NCI-H526 (cell line): ENCODE measurements at places on chromosomes 13 and 19.

- no peak for DNase-seq
Measured at GRCh38 chr13:22569811-22570210, 611.0 kb upstream of the SGCG start.

DNA sequence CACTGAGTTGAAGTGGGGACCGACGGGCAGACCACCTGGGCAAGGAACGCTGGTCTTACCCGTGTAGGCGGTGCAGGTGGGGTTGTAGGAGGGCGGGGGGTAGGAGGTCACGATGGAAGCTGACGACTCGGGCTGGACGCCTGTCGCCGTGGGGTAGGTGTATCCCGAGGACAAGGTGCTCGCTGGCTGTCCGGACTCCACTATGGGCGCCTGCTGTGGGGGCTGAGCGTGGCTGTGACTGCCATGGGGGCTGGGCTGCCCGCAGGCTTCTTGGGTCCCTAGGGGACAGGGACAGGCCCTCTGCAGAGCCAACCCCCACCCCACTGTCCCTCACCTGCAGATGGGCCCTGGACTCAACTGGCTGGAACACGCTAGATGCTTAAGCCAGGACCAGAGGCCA lies 37.2 kb downstream of the ZFR2 start:
- no peak for DNase-seq

DNA sequence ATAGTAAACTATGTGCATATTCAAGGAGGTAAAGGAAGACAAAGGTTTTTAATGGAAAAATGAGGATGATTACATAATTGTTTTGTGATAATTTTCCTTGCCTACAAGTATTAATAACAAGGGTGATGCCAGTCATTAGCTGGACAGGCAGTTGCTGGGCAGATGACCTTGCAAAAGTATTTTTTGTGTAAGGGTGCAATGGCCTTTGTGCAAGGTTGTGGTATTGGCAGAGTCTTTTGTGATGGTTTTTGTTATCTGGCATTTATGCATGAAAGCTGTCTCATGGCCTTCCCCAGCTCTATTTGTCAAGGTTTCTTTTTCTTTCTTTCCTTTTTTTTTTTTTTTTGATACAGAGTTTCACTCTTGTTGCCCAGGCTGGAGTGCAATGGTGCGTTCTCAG lies 4.3 kb upstream of the COMMD6 start:
- DNase-seq: no peak

DNA sequence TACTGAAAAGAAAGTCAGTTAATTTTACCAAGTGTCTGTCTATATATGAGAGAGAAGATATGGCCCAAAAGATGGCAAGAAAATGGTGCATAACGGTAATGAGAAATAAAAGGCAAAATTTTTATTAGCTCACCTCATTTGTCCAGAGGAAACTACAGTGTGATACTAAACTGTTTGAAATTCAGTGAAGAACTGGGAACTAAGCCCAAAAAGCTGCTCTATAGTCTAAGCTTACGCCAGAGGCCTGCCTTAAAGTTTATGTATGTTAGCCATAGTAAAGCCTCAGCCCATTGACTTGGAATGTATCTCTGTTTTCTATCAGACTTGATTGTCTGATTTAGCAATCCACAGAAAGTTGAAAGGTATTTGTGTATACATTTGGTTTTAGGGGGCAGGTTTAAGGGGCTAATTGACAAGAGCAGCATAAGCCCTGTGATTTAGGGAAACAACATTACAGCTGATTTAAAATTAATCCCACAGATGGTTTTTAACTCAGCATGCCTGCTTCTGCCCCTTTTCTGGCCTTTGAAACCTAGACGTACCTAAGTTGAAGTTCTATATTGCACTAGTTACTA lies 91.0 kb upstream of the MAB21L1 start:
- no peak for DNase-seq

DNA sequence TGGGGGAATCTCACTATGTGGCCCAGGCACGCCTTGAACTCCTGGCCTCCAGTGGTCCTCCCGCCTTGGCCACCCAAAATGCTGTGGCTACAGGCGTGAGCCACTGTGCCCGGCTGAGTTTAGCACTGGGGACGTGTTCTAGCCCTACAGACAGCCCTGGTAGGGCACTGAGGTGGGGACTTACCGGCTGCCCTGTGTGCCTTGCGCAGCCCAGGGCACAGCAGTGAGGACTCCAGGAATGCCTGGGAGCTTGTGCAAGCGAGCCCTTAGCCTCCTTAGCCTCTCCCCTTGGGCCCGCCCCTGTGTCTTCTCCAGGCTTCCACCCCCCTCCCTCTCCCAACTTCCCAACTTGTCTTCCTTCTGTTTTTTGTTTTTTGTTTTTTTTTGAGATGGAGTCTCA lies 21.0 kb downstream of the CCNE1 start:
- DNase-seq: no peak

DNA sequence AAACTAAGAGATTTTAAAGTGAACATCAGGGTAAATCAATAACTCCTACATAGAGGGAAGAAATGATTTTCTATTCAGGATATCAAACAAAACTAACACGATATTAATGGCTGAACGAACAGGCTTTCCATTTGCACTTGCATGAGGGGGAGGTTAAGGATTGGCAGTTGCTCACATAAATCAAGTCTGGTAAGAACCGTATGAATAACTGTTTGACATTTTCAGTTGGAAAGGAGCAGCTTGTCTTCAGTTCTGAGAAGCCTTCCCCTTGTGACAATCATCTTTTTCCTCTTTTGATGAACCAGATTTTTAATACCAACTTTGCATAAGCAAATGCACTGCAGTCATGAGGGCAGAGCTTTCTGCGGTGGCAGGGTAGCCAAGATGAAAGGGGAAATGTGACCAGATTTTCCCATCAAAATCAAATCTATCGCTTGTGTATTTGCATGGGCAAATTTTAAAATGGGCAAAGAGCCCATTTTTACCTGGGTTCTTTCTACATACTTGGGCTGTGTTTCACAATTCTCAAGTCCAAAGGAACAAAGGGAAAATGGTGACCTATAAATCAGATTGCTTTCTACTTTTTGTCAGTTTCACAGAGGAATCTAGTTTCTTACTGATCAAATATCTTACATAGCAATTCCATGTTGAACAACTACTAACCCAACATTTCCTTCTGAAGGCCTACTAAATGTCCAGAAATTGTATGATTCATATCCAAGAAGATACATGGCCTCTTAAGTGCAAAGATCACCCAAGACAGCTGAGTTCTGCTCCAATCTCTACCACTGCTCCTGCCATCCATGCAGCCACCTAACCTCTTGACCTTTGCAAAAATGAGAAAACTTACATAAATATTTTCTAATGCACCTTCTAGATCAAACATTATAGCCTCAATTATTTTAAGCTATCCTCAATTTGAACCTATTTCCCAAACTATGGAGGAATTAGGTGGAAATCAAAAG lies 249.6 kb downstream of the OXGR1 start:
- DNase-seq: peak; percentile 84

DNA sequence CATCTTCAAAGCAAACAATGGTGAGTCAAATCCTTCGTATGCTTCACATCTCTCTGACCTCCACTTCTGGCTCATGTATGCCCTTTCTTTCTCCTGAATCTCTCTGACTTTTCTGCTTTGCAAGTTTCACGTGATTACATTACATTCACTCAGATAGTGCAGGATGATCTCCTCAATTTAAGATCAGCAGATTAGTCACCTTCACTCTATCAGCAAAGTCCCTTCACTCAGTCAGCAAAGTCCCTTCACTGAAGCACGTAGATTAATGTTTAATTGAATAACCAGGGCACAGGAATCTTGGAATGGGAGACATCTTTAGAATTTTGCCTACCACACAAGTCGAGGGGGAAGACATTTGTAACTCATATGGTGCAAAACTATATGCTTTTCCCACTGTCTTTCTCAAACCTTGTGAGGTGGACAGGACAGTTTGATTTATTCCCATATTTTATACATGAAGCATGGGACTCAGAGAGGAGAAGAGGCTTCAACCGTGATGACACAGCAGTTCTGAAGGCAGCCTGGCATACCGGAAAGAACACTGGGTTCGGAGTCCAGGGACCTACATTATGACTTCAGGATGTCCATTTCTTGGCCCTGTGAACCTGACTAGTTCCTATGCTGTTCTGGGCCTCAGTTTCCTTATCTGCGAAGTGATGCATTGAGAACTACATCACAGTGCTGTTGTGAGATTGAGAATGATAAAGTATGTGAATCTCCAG lies 23.3 kb downstream of the SIGLECL1 start:
- no peak for DNase-seq

- DNase-seq: peak; percentile 45
Measured at GRCh38 chr13:44142540-44142867, 231.1 kb upstream of the SERP2 start.

DNA sequence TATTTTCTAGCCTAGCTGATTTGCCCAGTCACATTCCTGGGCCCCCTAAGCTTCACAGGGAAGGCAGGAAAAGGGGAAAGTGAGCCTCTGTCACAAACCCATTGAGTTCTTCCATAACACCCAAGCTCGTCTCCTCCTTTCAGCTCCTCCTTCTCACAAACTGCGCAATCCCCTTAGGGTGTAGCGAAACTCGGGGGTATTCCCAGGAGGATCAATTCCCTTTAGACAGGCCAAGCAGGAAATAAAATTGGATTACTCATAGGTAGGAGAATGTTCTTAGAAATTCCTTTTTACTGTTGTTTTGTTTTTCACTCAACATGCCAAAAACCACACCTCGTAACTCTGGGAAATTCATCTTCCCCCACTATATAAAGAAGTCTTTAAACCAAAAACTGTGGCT lies 139.3 kb downstream of the IRS2 start:
- no peak for DNase-seq

- DNase-seq: no peak
Measured at GRCh38 chr13:64774915-64775314, 2455.2 kb downstream of the PCDH9 start.

DNA sequence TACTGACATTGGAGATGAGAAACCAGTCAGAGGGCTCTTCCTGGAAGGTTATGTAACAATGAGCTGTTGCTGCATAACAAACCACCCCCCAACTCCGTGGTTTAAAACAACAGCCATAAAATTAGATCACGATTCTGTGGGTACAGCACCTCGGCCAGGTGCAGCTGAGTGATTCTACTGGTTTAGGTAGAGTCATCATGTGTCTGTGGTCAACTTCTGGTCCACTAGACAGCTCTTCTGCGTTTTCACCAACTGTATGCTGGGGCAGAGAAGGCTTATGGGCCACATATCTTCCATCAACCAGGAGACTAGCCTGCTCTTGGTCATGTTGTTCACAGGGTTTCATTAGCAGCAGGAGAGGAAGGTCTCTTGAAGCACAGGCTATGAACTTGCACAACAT lies 585.5 kb downstream of the KCTD12 start:
- DNase-seq: no peak

DNA sequence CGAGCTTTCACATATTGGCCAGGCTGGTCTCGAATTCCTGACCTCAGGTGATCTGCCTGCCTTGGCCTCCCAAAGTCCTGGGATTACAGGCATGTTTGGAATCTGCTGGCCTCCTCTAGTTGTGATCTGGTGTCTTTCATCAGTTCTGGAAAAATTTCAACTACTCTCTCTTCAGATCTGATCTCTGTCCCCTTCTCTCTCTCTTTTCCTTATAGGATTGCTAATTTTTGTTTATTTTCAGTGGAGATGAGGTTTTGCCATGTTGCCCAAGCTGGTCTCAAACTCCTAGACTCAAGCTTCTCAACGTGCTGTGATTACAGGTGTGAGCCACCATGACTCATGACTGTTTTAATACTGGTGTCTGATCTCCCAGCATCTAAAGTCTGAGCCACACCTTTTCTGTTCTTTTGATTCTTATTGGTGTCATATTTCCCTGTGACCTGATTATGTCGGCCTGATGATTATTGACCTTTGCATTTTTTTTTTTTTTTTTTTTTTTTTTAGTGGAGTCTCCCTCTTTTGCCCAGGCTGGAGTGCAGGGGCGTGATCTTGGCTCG lies 10.4 kb upstream of the NANOS2 start:
- no peak for DNase-seq

- DNase-seq: no peak
Measured at GRCh38 chr13:52447815-52448552, 2.5 kb downstream of the VPS36 start.

DNA sequence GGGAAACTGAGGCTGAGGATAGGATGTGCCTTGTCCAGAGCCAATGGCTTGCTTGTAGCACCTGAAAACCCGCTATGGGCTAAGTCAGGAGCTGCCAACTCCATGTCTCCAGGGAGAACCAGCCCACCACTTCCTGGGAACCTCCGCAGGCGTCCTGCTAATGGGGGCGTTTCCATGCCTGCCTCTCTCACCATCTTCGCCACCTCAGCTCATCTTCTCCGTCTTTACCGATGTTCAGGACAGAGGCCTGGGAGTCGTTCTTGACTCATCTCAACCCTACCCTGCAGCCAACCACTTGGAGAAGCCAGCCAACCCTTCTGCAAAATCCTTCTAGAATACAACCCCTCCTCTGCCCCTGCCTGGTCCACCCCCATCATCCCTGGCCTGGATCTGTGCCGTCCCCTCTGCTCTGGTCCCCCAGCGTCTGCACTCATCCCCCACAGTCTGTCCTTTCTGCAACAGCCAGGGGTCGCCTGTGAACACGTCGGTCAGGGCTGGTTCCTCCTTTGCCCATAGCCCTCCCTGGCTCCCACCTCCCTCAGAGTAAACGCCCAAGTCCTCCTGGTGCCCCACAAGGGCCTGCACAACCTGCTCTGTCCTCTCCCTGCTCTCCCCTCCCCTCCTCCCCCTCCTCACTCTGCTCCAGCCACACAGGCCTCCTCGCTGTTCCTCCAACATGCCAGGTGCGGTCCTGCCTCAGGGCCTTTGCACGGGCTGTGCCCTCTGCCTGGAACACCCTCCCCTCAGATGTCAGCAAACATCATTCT lies 31.0 kb downstream of the PTPRS start:
- no peak for DNase-seq
